ENCODE measurements at places on chromosomes 7 and 10. TPM values are rescaled to one million over a fixed set of nuclear protein-coding genes. Genes with fewer than 3 reads are reported as not detected.

The FEZF1 gene
- total RNA-seq = not detected

The PDK4 gene
- total RNA-seq = 11.6 TPM

The ANAPC16 gene
- 53.0 TPM for total RNA-seq

The COL1A2 gene
- total RNA-seq = 8,614 TPM

The CD36 gene
- 0.77 TPM for total RNA-seq

The ANKRD16 gene
- total RNA-seq = 3.5 TPM

The SPDYE16 gene
- total RNA-seq = not detected

The OPN1SW gene
- total RNA-seq = not detected

The PLEKHS1 gene
- not detected for total RNA-seq

The RASSF4 gene
- total RNA-seq = 4.0 TPM

The GPR15LG gene
- not detected for total RNA-seq
